T-helper 2 cell (primary cell): ENCODE measurements at places on chromosomes 3 and 15.

- no peak for DNase-seq
Measured at GRCh38 chr15:40593165-40593564, 884 bp upstream of the KNL1 start.

DNA sequence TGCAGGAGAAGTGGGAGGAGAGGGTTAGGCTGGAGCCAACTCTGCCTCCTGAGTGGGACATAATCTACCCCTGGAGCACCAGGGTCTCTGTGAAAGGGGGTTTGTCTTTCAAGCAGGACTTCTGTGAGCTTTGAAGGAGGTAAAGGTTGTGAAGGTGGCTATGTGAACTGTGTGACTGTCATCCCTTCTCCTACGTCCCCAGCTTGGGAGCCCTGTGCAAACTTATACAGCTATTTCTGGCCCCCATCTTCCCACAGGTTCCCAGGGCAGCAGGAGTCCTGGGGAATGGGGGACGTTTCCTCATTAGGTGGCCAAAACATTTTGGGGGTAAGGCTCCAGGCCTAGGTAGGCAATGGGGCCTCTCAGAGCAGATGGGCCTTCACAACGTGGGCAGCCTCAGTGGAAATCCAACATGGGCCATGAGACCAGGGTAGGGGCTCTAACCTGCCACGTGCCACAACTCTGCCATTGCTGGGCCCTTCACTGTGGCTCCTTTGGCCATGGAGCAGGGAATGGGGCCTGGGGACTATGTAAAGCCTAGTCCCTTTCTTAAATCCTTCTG, 3.5 kb downstream of the VIPR1 start:
- DNase-seq: no peak

DNA sequence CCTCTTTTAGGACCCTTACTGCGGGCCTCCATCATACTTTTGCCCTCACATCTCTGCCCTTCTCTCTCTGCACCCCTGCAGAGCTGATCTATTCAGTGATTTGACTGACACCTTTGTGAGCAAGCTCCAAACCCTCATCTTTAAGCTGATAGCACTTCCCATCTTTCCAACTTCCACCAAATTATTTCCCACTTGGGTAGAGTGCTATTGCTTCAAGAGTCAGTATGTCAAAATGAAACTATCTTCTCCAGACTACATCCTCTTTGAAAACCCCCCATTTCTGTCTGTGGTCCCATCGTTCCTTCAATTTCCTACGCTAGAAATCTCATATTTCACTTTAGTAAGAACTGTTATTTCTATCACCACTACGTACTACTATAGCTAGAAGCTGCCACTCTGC, 19.7 kb downstream of the ZWILCH start:
- DNase-seq: no peak

DNA sequence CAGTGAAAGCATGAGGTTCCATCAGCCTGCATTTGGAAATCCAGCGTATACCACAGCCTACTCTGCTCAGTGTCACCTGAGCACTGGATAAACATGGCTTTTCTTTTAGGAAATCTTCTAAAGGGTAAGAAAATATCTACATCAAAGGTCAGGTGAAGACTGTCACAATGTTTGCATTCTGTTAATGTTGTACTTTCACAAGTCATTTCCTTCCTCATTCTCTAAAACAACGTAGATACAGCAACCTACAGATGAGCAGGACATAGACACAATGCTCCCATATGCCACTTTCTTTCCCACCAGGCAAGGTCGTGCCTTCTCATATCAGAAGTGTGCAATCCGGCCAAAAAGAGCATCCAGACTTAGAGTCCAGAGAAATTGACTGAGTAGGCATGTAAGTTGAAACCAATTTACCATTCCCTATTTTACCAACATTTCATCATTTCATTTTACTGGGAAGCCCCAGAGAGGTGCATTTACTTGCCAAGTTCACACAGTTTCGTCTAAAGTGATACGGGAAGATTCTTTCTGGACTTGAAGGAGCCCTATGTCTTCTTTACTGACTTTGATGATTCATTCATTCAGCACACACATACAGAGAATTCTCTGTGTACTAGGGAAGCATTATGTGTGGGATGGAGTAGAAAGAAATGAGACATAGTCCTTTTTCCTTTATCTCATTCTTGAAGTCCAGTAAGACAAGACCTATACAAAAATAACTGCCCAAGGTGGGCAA, 30.6 kb upstream of the LPP start:
- DNase-seq: no peak

DNA sequence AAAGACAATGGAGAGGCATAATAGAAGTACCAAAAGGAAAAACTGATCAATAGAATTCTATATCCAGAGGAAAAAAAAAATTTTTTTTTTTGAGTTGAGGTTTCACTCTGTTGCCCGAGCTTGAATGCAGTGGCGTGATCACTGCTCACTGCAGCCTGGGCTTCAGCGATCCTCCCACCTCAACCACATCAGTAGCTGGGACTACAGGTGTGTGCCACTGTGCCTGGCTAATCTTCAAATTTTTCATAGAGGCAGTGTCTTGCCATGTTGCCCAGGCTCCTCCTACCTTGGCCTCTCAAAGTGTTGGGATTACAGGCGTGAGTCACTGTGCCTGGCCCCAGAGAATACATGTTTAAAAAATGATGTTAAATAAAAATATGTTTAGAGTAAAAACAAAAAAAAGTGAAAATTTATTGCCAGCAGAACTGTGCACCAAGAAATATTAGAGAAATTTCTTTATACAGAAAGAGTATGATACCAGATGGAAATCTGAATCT, 154.3 kb upstream of the ZBTB20 start:
- DNase-seq: no peak

DNA sequence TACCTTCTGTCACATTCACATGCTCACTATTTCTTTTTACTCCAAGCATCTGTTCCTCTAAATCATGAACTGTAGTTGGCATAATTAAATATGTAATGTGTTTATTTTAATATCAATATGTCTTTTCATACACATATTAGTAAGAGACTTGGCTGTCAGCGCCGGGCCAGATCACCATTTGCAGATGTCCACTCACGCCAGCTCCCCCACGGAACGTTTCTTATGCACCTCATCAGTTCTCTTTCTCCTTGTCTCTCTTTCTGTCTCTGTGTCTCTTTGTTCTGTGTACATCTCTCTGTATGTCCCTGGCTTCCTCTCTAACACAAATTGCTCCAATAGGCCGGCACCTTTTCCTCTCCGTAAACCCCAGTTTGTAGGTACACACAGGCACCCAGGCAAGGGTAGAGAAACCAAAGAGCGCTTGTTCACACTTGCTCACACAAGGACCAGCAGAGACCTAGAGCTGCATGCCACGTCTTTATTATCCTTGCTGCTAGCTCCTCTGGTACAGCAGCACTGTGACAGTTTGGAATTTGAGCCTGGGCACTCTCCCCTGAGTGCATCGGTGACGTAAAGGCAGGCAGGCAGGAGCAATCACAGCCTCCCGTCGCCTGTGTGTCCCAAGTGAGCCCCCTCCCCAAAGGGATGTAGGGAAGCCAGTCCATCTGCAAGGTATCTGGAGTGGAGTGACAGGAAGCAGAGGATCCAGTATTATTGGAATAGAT, 40.4 kb downstream of the CACNA1D start:
- no peak for DNase-seq

GRCh38 chr15:76711351-76711827, 193.8 kb downstream of the SCAPER start:
- DNase-seq: no peak

GRCh38 chr3:183149915-183150750, 12.4 kb downstream of the LAMP3 start:
- DNase-seq: no peak

- no peak for DNase-seq
Measured at GRCh38 chr3:120516136-120516535, 65.3 kb upstream of the FSTL1 start.

GRCh38 chr15:34726406-34727100, 28.2 kb downstream of the GJD2 start:
- no peak for DNase-seq
